ENCODE measurements at places on chromosomes 3 and 15. TPM values are rescaled to one million over a fixed set of nuclear protein-coding genes. Genes with fewer than 3 reads are reported as not detected.

GOLGA6A gene
- not detected for polyA plus RNA-seq

CERS3 gene
- polyA plus RNA-seq = not detected

GRCh38 chr15:100988857-100989256 is 69.7 kb downstream of the LRRK1 start:
- DNase-seq = no peak

GRCh38 chr15:74383695-74384565 is 16.5 kb upstream of the CYP11A1 start:
- no peak for DNase-seq

- DNase-seq = no peak
Measured at GRCh38 chr15:73375012-73375411, 6.3 kb upstream of the HCN4 start.
